ENCODE measurements at places on chromosomes 4 and X.

GRCh38 chrX:40729598-40730584 is 5.5 kb downstream of the MED14 start:
- no peak for DNase-seq

GRCh38 chr4:123283371-123283895 is 113.2 kb upstream of the SPRY1 start:
- no peak for DNase-seq

DNA sequence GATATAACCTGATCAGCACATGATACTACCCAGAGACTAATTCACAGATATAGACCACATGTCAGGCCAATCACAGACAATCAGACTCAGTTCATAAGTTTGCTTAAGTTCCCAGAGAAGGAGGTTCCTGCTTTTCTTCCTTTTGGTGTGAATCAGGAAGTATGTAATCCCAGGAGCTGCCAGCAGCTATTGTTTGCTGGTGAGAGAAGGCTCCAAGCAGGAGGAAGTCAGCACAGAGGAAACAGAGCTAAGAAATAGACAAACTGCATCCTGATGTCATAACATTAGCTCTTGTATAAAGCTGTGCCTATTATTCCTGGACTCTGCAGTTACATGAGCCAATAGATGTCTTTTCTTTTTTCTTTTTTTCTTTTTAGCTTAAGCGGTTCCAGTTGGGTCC is 50.9 kb downstream of the UCHL1 start:
- DNase-seq = no peak

- peak; percentile 98 for DNase-seq
These were observed 60.9 kb upstream of the LAS1L start for GRCh38 chrX:65595460-65595876.

- DNase-seq = peak; percentile 91
These were observed 597 bp upstream of the NUDT6 start for GRCh38 chr4:122922877-122923511.

- DNase-seq = no peak
These were observed 14.7 kb upstream of the PLAC8 start for GRCh38 chr4:83129264-83129663.

- DNase-seq = no peak
These were observed 654.1 kb downstream of the STIM2 start for GRCh38 chr4:27514711-27515110.

DNA sequence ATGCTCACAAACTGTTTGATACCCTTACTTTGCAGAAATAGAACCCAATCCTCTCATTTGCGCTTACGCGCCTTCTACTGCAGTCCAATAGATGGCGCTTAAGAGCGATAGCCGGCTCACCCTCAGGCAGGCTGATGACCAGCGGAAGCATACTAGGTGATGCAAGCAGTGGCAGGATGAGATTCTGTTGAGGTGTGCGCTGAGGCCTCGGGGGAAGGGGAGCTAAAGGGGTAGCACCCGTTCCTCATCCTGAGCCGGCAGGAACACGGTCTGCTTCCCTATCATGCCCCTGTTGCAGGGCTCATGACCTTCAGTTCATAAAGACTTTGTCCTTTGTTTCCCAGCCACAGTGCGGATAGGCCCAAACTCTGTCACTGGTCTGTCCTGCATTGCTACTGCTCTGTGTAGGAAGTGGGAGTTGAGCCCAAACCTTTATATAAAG is 628.9 kb downstream of the TLL1 start:
- peak; percentile 78 for DNase-seq

GRCh38 chr4:89334311-89334710 is 26.7 kb upstream of the GPRIN3 start:
- DNase-seq = no peak

- peak; percentile 67 for DNase-seq
These were observed 32.0 kb upstream of the MGST2 start for GRCh38 chr4:139633661-139634060.

- DNase-seq = no peak
These were observed 70.7 kb downstream of the RTL5 start for GRCh38 chrX:72060921-72061490.

DNA sequence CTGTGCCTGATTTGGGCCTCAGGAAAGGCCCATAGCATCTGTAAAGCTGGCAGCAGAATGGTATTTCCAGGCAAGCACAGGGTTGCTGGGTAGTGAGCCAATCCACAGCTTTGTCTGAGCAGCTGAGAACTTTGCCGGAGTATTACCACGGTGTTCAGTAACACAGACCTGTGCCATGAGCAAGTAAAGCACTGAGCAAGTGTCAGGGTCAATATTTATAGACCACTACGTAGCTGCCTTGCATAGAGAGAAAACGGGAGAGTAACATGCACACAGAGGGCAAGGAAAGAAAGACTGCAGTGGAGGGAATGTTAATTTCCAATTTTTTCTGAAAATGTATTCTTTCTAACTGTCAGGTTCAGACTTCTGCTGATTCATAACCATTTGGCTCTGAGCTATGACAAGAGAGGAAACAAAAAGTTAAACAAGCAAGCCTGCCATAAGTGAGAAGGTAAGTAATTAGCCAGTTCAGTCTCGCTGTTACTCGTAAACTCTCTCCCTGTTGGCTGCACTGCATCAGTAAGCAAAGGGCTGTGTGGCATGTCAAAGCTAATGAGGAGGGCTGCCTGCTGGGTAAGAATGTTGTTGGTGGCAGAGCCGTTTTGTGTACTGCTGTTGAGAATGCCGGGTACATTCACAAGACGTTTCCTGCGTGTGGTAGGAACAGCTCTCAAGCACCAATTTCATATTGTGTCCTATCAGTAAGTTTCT is 238.1 kb downstream of the BMPR1B start:
- peak; percentile 58 for DNase-seq

DNA sequence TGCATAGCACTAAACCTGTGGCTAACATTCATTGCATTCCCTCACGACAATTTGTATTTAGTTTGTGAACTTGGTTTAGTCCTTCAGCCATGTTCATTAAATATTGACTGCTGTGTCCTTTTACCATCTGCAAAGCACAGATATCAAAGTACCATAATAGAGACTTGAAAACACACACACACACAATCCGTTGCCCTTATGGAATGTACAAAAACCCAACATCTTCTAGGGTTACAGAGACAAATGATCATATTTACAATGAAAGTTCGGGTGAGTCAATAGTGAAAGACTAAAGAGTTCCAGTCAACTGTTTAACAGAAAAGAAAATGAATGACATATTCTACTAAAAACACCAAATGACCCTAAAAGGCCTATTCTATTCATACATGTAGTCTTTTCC is 50.8 kb upstream of the TXK start:
- no peak for DNase-seq

DNA sequence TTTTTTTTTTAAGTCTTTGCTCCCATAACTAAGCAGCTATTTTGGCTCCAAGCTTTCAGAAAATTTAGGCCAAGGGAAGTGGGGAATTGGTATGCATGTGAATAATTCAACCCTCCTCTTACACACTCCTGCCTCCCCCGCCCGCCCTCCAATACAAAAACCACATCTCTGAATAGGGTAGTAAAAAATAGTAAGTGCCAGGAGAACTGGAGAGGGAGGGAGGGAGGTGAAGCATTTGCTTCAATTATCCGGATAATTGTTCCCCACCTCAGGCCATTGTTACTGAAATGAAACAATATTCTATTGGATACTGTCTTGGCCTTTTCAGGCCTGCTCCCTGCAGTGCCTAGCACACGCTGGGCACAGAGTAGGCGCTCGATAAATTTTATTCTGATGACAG is 5.5 kb upstream of the GSX2 start:
- DNase-seq = no peak

GRCh38 chr4:174215057-174215456 is 68.4 kb downstream of the FBXO8 start:
- DNase-seq = no peak

- no peak for DNase-seq
These were observed 47.9 kb downstream of the FAM13A start for GRCh38 chr4:89009115-89009514.

- no peak for DNase-seq
These were observed 135.7 kb downstream of the QDPR start for GRCh38 chr4:17376205-17376604.

- no peak for DNase-seq
These were observed 56.3 kb downstream of the ATP8A1 start for GRCh38 chr4:42600578-42600977.

DNA sequence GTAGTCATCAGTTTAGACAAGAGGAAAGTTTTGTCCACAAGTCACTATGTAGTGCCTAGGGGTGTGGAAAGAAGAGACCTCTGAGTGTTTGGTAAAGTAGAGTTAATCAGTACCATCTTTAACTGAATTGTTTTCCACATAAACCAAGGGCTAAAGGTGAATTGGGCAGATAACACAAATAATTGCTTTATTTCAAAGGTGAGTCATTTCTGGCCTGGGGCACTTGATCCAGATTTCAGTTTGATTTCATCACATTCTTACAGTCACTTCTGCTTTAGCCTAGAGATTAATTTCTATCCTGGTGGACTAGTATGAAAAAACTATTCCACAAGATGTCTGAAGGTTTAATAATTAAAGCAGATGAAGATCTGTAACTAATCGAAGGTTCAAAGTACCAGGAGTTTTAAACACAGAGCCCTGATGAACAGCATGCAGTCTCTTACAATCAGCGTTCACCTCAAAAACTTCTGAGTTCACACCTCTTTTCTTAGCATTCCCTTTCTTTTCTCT is 74.5 kb upstream of the BOD1L1 start:
- DNase-seq = peak; percentile 24

DNA sequence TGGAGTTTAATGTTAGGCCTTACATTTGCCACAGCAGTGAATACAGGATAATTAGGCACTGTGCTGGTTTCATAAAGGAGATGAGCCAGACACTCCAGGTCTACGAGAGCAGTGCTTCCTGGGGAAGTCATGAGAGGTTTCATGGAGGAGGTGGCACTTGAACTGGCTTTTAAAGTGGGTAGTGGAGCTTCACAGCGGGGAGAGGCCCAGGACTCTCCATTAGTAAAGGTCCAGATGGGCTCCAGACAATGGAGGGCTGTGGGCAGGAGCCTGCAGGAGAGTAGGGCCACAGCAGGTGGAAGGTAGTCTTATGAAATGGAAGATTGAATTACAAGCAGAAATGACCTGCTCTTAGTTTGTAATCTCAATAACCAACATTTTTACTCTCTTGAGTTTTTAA is 29.0 kb downstream of the CLDN22 start:
- DNase-seq = no peak

GRCh38 chr4:22824091-22824490 is 131.4 kb downstream of the GBA3 start:
- no peak for DNase-seq

DNA sequence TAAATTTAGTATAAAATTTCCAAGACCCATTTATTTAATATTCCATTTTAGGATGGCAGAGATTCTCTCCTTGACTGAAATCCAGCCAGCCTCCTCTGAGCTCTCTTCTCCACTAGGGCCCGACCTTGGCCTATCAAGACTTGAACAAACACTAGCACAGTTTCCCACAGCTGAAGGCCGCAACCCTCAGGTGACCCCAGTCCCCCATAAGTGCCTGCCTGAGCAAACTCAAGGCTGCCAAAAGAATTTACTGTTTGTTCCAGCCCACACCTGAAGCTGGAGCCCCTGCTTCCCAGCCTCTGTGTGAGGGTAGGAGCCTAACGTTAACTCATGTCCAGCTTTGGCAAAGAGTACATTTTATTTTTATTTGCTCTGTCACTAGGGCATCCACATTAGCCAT is 629.0 kb upstream of the ZFP42 start:
- no peak for DNase-seq

GRCh38 chrX:40084471-40085101 is 13.2 kb downstream of the BCOR start:
- no peak for DNase-seq

- no peak for DNase-seq
These were observed 319.5 kb downstream of the ACTRT1 start for GRCh38 chrX:127732709-127733108.

GRCh38 chr4:139176302-139177048 is 543 bp downstream of the ELF2 start:
- DNase-seq = peak; percentile 92

- no peak for DNase-seq
These were observed 617.1 kb upstream of the INTU start for GRCh38 chr4:127015667-127016117.

DNA sequence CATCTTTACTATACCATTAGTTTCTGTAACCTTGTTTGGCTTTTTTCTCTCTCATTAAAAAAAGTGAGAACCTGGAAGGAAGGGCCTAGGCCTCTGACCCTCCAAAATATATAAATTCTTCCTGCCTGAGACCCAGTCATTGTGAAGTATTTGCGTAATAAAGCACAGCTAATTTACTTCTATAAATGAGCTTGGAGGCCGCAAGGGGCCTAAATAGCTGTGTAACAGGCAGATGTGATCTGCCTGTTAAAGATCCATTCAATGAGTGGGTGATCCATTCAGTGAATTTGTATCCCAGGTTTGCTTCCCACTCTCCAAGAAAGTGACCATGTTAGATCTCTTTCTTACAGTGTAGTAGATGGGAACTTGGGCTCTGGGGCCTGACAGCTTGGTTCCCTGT is 595 bp upstream of the PYURF start:
- no peak for DNase-seq

DNA sequence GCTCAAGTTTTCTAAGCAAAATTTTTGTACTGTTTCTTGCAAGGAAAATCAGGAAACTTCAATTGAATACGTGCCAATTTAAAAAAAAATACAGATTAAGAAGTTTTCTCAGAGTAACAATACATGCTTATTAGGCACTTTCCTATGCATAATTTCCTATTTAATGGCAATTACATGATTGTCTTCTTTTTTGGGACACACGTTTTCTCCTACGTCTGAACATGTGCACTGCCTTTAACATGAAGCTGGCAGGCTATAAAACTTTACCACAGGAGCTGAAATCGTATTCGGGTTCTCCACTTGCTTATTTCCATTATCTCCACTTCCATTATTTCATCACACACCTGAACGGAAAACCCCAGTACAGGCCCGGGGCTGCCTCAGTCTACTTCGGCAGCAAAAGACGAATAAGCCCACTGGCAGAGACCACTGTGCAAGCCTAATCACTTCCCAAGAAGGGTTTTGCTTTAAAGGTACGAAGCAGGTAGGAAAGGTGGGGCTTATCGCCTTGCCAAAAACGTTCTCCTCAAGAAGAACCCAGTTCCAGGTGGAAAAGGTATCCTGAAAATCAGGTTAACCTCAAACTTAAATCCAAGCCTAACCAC is 575 bp downstream of the RCHY1 start:
- DNase-seq = no peak

GRCh38 chrX:37420756-37421155 is 71.6 kb downstream of the PRRG1 start:
- DNase-seq = no peak

DNA sequence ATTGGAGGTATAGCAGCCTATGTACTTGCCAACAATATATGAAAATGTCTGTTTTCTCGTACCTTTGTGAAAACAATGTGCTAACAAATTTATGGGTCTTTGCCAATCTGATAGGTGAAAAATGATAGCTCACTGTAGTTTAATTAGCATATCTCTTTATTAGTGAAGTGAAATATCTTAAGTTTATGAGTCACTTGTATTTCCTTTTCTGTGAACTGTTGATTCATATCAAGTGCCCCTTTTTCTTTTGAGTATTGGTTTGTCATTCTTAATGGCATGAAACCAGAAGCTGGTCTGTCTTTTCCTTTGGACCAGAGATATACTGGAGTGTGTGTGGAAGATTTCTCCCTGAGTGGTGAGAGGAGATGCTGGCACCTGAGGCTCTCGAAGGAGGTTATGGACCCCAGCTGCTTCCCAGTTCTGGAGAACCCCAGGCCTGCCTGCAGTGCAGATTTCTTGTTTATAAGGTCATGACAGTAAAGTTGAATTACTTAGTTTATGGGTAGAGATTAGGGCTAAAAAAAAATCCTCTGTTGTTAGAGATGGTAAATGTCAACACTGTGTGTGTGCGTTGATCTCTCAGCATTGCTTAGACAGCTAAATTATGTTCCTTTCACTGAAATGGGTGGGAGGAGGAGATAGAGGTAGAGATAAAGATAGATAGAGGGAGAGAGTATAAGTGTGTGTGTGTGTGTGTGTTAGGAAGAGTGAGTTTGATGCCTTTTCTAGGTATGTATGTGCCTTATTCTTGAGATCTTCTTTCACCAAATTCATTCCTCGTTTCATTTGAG is 89.9 kb downstream of the REPS2 start:
- DNase-seq = no peak

Data from ELF-1 (cell line).